ENCODE measurements at places on chromosomes 4 and X.

DNA sequence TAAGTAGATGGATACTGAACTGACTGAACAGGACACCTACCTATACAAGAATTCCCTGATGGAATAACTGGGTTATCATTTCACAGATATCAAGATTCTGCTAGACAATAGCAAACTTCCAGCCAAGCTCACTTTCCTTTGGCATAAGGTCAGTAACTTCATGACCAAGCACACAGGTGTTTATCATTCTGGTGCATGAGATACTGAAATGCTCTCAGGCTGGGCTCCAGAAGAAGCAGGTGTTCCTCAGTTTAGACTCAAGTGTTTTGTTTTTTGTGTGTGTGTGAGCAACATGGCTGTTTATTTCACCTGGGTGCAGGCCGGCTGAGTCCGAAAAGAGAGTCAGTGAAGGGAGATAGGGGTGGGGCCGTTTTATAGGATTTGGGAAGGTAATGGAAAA lies 201.5 kb upstream of the SPOCK3 start:
- no peak for DNase-seq

- DNase-seq, result no peak
These were observed 81.6 kb downstream of the RASL11B start for GRCh38 chr4:52943677-52944076.

DNA sequence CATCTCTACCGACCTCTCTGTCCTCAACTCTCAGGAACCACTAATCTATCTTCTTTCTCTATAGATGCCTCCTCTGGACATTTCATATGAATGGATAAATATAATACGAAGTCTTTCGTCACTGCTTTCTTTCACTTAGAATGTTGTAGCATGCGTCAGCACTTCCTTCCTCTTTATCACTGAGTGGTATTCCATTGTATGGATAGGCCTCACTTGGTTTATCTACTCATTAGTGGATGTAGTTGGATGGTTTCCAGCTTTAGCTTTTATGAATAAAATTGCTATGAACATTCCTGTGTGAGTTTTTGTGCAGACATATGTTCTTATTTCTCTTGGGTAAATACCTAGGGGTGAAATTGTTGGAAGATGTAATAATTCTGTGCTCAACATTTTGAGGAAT lies 528.2 kb upstream of the FAT1 start:
- no peak for DNase-seq

DNA sequence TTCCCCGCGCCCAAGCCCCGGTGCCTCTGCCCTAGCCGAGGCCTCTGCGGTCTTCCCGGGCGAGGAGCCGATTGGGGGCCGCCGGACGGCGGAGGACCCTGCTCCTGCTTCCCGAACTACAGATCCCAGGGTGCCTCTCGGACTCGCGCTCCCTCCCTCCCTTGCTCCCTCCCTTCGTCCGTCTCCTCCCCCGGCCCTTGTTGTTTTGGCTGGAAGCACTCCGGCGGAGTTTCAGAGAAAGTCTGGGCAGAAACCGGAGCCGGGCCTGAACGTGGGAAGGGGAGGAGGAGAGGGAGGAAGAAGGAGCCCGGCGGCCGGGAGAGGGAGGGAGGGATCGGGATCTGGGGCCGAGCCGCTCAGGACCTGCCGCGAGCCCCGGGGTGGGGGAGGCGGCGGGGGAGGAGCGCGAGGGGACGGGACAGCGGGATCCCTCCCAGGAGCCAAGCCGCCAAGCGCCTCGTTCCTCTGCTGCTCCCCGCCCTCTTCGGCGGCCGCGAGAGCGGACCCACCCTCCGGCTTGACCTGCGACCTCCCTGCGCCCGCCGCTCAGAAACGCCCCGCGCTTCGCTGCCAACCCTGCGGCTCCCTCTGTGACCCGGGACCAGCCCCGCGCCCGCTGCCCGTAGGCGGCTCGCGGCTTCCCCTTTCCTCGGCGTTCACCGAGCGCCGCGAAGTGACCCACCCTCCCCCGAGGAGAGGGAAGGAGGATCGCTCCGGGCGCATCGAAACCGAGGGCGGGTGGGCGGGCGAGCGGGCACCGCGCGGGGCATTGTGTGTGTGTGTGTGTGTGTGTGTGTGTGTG lies 496 bp upstream of the GAB1 start:
- DNase-seq, result peak; percentile 77

DNA sequence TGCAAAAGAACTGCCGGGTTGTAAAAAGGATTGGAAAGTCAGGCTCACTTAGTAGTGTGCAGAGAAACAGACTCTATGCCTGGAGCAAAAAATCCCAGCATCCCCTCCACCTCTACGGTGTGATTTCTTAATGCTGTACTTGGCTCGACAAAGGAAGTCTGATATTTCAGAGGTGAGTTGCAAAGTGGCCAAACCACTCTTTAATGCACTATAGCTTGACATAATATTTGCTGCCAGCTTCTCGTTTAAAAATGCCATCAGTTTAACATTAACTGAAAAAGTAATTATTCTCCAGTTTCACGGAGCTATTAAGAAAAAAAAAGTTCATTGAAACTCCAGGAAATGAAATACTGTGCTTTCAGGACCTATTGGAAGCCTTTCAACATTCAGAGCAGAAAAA lies 448.3 kb upstream of the ZFP42 start:
- no peak for DNase-seq

DNA sequence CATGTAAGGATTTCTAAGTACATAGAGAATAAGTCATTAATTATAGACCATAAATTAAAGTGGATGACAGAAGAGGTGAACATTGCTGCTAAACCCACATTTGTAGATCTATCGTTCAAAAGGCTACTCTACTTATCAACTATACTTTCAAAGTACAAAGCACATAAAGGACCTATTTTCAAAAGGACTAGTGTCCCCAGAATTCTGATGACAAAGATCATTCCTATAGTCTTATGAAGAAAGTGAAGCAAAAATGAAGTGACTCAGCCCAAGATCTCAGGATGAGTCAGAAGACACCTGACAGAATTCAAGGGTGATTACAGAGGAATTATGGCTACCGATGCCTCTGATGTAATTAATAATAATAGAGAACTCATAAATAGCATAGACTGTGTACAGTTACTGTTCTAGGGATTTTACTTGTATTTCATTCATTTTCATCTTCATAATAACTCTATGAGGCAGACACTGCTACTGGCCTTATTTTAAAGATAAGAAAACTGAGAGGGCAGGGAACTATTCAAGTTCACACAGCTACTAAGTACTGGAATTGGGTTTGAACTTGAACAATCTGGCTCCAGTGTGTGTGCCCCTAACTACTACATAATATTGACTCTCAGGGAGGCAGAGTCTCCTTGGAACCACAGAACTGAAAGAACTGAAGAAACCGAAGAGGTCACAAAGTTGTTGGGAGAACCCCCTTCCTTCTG lies 17.1 kb downstream of the USP46 start:
- DNase-seq, result no peak

GRCh38 chr4:163764569-163764968 lies 270.1 kb downstream of the TMA16 start:
- DNase-seq, result no peak

DNA sequence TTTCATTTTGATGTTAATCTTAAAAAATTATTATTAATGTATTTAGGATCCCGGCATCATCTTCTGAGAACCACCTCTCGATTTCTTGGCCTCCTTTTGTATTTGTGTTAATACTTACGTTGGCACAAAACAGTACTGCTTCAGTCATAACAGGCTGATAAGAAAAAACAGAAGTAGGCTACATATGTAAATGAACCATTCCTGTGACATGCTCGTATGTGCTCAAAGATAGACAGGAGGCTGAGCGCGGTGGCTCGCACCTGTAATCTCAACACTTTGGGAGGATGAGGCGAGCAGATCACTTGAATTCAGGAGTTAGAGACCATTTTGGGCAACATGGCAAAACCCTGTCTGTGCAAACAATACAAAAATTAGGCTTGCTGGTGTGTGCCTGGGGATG lies 109.4 kb upstream of the H2AZ1 start:
- no peak for DNase-seq

- no peak for DNase-seq
These were observed 91.6 kb downstream of the AR start for GRCh38 chrX:67635424-67635823.

DNA sequence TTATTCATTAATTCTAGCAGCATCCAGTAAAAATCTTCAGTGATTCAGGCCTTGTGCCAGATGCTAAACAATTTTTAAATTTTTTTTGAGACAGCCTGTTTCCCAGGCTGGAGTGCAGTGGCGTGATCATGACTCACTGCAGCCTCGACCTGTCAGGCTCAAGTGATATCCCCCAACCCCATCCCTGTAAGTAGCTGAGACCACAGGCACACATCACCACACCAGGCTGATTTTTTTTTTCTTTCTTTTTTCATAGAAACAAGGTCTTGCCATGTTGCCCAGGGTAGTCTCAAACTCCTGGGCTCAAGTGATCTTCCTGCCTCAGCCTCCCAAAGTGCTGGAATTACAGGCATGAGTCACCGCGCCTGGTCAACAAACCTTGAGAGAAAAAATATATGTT lies 705.5 kb downstream of the ARAP2 start:
- peak; percentile 17 for DNase-seq

GRCh38 chrX:42714981-42715700 lies 62.8 kb downstream of the PPP1R2C start:
- peak; percentile 84 for DNase-seq

DNA sequence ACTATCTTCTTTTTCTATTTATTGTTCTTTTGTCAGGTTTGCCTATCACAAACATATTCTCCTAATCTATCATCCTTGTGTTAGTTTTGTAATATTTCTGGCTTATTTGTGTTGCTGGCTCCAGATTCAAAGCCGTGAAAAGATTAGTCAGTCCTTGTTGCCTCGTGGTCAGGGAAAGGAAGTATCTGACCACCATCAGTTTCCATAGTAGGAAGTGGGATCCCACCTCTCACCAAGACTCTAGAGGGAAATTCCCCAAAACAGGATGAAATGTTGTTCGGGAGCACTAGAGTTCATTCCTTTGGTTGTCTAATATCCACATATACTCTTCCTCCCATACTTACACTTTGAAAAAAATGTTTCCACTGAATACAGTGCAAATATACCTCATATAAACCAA lies 131.0 kb upstream of the HUWE1 start:
- DNase-seq, result no peak

GRCh38 chr4:143183513-143184216 lies 1.1 kb upstream of the USP38 start:
- no peak for DNase-seq

DNA sequence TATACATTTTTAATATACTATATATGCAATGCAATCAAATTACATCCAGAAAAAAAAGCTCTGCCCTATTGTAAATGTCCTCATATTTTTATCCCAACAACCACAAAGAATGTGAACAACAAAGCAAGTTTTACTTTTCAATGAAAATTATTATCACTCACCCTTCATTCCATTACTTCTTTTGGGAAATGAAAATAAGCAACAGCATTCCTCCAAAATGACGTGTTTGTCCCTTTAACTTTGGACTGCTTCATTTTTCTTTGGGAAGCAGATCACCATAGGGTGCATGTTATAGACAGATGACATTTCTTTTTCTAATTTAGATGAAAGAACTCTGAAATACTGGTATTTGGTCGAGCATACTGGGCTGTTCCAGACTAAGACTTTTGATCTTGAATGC lies 667.1 kb upstream of the BOD1L1 start:
- no peak for DNase-seq

GRCh38 chr4:88752754-88753153 lies 55.1 kb upstream of the NAP1L5 start:
- peak; percentile 6 for DNase-seq

DNA sequence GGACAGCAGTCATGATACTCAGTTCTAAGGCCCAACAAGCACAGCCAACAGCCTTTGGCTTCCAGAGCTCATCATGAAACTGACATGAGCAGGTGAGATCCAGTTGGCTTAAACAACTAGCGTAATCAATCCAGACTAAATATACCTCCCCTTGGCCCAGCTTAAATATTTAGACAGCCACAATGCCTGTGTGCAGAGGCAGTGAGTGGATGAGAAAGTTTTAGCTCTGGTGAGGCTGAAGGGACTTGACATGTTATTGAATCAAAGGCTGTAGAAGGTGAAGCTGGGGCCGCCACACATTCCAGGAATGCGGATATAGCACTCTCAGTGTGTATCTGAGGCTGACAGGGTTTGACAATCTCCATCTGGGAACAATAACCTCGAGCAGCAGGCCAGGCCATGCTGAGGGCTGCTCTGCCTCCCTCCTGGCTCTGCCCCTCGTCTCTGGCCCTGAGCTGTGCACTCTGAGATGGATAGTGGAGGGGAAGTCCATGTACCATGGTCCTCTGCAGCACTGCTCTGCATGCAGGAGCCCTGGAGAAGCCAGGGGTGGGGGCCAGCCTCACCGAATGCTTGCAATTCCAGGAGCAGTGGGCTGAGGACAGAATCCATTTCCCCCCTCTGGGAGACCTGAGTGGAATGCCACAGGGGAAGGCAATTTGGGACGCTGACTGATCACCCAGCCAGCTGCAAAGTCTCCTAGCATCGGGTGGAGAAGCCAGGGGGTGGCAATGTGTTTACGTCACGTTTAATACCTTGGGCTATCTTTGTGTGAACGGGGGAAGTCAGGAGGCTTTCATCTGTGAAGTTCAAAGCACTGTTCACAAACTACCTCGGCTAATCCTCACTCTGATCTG lies 37.3 kb upstream of the RASL11B start:
- no peak for DNase-seq

GRCh38 chrX:76029385-76029784 lies 143.5 kb upstream of the PBDC1 start:
- no peak for DNase-seq

DNA sequence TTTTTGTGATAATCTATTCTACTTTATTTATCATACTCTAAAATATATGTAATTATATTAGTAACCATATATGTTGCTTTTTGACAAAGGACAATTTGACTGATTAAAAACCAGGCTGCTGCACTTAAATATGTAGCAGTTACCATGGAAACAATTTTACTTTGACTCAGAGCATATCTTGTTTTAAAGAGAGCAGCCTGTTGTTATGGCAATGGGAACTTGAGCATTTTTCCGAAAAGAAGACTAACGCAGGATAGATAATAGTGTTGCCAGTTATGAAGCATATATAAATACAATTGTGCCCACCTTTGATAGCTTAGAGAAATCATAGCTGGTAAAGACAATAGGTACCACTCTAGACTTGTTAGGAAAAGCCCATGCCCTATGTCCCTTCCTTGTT lies 283.0 kb downstream of the GASK1B start:
- no peak for DNase-seq

DNA sequence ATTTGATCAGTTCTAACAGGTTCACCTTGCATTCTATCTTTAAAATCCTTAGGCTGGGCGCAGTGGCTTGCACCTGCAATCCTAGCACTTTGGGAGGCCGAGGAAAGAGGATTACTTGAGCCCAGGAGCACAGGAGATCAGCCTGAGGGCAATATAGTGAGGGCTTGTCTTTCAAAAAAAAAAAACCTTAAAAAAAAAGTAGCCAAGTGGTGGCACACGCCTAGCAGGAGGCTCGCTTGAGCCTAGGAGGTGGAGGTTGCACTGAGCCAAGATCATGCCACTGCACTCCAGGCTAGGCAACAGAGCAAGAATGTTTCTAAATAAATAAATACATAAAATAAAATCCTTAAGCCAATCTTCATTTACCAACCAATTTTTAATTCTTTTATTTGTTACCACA lies 75.6 kb downstream of the PRSS12 start:
- DNase-seq, result no peak

DNA sequence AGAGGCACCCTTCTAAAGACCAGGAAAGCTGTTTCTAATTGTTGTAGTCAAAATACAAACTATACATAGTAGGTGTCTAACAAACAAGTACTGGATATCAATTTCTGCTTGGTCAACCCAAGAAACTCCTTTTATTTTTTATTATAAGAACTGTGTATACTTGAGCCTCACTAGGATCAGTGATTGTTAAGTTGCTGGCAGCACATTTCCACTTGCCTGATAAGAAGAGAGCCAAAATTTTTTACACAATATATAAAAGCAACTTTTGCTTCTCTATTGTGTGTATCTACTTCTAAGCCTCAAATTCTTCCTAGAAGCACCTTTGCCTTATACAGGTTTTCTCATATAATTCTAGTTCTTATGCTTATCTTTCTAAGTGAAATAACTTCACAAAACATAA lies 703.0 kb upstream of the EPHA5 start:
- DNase-seq, result no peak
